ENCODE measurements at places on chromosomes 7 and 10.

GRCh38 chr7:36303202-36304098, 86.2 kb upstream of the ANLN start:
- no peak for DNase-seq

DNA sequence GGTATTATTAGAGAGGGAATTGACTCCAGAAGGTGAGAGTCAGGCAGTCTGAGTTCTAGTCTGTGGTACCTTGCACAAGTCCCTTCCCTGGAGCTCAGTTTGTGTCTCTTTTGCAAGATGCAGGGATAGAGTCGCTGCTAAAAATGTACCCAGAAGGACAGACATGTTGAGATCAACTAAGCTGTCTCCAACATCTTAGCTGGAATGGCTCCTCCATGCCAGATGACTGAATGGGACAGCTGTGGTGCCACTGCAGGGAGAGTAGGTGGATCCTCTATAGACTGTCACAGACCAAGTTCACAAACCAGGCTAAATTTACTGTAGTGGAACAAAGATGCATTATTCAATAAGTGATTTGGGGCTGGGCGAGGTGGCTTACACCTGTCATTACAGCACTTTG, 120.1 kb downstream of the NEURL1 start:
- no peak for DNase-seq

- DNase-seq = peak; percentile 43
Measured at GRCh38 chr7:5450549-5451327, 27.1 kb upstream of the TNRC18 start.

DNA sequence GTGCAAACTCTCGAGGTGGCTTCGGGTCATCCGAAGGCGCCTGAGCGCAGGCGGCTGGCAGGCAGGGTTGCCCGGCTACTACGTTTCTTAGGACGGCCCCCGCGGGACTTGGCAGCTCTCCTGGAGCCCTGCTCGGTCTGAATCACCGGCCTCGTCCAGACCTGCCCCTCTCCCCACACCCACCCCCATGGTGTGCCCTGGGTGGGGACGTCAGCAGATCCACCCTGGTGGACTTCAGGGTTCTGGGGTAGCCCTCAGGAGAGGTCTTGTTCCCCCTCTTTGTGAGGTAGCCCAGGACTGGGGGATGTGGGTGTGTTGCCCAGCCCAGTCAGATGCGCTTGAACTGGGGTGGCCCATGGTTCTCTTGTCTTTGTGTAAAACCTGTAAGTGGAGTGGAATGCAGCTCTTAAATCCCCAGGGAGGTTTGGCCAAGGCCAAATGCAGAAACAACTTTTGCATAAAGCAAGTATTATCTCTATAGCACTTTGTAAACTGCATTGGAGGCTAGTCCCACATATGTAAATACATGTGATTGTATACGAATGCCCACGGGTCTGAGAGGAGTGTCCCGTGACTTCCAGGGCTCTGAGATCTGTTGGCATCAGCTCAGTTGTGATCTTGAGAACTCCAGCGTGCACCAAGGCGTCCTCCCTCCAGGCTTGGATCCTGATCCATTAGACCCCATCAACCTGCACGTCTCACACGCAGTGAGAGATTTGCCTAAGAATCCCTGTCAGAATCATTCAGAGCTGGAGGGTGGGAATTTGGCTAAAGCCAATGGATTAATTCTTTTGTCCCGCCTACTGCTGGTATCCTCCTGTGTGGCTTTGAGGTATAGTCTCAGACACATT, 1.8 kb downstream of the PFKFB3 start:
- DNase-seq = peak; percentile 14

GRCh38 chr7:66188645-66189044, 16.5 kb upstream of the TPST1 start:
- DNase-seq = no peak

- DNase-seq = no peak
Measured at GRCh38 chr10:14554091-14554490, 220.6 kb downstream of the FAM107B start.

DNA sequence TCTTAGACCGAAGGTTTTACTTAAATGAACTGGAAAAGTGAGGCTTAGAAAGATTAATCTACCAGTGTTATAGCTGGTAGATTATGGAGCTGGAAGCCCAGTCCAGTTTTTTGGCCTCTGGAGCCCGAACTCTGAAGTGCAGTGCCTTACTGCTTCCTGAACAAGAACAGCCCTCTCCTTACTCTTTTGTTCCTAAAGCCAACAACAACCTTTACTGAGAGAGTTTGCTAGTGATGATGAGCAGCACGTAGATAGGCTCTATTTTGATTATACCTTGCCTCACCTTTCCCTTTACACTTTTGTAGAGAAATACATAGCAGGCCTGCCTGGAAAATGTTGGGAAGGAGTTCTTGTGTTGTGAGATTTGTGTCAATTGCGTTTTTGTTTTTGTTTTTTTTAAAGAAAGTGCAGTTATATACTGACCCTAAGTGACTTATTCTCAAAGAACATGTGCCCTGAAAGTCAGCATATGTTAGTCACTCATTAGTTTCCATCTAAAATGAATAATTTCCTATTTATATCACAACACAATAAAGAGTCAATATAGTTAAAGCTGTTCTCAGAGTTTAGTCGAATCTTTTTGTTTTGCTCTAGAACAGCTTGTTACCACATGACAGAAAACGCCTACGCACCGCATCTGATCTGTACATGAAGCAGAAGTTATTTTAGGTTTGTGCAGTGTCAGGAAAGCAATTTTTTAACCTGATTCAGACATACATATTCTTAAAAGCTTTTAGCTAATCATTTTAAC, 33.0 kb downstream of the PLEKHA1 start:
- DNase-seq = peak; percentile 28

DNA sequence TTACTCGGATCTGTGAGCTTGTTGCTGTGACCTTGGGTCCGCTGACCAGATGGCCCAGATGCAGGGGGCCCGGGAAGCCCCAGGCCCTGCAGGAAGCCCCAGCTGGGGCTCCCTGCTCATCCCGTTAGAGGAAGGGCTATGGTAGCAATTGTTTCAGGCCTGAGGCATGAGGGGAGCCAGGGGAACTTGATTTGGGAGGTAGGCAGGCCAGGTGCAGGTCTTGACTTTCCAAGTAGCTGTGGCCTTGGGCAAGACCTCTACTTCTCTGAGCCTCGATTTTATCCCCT, 55.0 kb upstream of the CXCL12 start:
- DNase-seq = no peak

- no peak for DNase-seq
Measured at GRCh38 chr7:22238354-22239311, 118.3 kb downstream of the RAPGEF5 start.

DNA sequence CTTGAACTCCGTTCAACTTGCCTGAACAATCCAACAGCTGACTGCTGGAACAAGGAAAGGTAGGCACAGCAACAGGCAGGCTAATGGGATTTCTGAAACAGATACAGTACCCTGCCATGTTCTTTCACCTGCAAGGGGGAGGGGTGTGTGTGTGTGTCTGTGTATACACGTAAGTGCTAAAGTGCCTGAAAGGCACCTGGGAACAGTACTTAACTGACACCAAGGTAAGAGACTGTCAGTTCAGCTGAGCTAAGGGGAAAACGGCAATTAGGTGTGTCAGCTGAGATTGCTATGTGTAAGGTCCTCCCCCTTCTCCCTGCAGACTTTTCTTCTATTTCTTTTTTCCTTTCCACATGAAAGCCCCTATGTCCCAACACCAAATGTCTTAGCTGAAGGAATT, 27.0 kb downstream of the NAMPT start:
- DNase-seq = no peak

DNA sequence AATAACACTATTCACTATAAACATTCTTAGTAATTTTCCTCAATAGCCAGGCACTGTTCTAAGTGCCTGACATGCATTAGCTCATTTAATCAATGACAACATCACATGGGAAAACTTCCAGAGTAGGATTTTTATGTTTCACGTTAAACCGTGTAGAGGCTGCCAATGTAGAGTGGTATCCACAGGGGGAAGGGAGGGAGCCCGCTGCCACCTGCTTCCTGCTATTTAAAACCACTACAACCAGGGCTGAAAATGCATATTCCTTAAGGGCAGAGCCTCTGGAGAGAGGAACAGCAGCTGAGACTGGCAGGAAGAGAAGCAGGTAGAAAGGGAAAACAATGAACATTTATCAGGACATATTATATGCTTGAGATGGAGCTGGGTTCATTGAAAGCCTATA, 684.3 kb upstream of the AUTS2 start:
- no peak for DNase-seq

- DNase-seq = no peak
Measured at GRCh38 chr7:1104516-1105179, 16.7 kb downstream of the GPER1 start.

DNA sequence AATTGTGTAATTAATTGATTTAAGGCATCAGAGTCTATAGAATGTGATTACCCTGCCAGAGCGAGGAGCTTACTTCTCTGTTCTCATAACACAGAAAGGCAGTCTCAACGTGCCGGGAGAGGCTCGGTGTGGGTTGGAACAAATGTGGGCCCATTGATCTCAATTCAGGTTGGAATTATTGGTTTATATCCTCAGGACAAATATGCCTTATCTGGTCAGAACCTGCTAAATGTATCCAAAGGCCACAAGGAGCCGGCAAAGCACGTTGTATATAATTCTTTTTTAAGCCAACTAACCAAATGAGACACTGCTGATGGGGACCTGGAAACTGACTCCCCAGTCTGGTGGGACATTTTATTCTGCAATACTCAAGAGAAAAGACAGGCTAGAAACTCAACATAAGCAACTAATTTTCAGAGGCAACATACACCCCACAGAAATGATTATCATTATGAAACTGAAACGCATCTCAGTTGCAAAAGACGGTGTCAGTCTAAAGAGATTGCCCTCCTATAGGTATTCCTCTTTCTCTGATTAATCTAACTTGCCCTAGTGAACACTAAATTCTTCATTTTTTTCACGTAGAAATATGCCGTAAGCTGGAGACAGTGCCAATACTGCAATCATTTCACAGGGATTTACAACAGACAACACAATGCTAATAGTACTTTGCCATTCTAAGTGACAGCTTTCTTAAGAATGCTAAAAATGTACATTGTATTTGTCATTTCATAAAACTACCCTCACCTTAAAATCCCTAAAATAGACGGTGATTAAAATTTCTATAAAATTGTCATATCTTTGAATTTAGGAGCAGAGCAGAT, 9.4 kb downstream of the EBF3 start:
- DNase-seq = no peak

GRCh38 chr10:97830064-97830463, 19.6 kb upstream of the GOLGA7B start:
- no peak for DNase-seq

DNA sequence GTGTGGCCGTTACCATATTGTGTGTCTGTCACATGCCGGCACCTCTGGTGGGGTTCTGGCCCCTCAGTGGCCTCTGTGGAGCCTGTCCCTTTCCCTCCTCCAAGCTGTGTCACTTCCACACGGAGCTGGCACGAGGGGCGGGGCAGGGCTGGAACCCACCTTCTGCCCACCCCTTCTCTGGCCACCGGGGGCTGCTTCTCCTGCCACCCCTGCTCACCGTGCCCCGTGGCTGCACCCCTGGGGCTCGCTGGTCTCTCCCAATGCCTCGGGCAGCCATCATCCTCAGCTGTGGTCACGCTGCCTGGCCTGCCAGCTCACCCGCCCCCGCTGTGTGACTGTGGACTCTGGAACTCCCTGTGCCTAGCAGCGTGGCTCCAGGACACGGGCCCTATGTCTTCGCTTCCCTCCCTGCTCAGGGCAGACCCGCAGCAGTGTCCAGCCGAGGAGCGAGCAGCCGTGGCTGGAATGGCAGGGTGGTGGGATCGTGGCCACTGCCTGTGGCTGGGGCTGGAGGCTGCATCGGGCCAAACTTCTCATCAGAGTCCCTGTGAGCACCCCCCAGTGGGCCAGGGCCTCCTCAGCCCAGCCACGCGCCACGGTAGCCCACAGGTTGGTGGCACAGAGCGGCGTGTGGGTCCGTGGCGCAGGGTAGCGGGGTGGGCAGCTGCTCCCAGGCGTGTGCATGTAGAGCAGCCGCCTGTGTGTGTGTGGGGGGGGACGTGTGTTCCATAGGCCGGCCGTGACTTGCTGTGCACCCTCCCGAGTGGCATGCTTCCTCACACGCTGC, 8.1 kb downstream of the TTYH3 start:
- no peak for DNase-seq

GRCh38 chr7:70602117-70602516, 529.8 kb upstream of the GALNT17 start:
- DNase-seq = no peak

- DNase-seq = no peak
Measured at GRCh38 chr10:32232378-32232777, 114.6 kb downstream of the EPC1 start.

- DNase-seq = no peak
Measured at GRCh38 chr10:110701617-110701971, 57.5 kb downstream of the RBM20 start.

DNA sequence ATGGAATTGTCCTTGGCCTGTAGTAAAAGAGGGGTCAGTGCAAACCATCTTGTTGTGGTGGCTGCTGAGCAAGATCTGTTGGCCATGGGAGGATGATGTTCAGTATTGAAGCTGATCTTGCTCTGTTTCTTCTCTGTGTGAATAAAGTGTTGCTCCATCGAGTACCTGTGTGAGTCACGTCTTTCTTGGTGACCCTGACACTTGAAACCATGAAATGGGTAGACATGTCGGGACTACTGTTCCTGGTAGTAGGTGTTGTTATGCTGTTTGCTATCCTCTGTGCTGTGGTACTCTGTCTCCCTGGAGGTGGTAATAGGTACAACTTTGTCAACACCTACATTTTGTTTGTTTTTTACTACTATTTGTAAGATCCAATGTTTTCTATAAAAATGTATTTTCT, 330.6 kb downstream of the MDFIC start:
- DNase-seq = no peak

DNA sequence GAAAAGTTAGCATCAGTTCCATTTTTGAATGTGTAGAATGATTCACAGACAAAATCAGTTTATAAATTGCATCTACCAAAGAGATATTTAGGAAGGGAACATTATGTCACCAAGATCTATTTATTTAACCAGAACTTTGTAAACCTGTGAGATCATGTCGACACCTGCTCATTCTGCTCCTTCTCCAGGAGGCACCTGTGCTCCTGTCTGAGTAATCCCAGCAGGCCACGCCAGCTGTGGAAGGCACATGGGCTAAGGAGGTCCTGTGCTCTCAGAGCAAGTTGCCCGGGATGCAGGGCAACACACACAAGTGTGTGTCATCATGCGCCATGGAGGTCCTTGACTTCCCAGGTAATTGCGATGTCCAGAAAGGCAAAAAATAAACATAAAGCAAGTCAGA, 45.5 kb upstream of the ADARB2 start:
- no peak for DNase-seq

GRCh38 chr7:25517906-25518305, 289.6 kb upstream of the NPVF start:
- no peak for DNase-seq

Data from activated naive CD8-positive, alpha-beta T cell treated with anti-CD3 and anti-CD28 coated beads for 36 hours (primary cell).